ENCODE measurements at places on chromosomes 4 and X.

DNA sequence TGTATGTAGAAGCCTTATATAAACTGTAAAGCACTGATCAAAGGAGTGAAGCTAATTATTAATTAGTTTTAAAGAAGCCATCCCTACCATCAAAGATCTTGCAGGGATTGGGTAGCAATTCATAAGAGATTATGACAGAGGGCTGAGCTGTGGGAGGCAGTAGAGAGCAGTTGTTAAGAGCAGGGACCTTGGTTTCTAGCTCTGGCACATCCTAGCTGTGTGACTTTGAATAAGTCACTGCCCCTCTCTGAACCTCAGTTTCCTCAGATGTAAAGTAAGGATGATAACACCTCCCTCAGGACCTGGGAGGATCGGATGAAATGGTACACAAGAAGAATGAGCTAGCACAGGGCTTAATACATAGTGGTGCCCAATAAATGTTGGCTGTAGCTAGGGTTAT is 45.4 kb downstream of the APLN start:
- no peak for DNase-seq

DNA sequence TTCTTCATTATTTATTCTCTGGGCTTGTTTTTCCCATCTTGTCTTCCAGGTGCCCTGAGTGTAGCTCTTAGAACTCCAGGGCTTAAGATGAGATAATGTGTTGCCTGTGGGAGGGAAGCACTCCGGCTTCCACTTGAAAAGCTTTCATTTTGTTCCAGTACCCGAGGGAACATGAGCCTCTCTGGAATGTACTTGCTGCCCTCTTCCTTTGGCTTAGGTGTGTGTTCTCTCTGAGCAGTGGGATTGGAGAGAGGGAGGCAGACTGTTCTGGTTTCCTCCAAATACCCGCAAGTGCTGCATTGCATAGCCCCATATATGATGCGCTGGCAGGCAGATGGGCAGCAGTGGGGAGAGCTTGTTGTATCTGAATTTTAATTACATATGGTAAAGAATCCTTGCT is 861 bp upstream of the DTHD1 start:
- no peak for DNase-seq

DNA sequence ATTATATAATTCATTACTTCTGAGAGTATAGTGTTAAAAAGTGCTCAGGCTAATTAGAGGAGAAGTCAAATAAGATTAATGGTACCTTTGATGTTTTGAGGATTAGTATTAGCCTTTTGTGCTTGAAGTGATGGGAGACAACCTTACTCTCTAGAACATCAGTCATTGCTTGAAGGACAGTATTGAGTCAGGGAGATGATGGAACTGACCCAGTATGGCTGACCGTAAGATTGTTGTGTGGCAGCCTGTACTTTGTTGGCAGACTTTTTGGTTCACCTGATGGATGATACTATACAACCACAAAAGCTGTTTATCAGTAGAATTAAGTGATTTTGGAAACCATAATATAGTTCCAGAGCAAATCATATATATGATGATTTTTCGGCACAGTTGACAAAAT is 9.9 kb downstream of the OGT start:
- DNase-seq, result no peak

DNA sequence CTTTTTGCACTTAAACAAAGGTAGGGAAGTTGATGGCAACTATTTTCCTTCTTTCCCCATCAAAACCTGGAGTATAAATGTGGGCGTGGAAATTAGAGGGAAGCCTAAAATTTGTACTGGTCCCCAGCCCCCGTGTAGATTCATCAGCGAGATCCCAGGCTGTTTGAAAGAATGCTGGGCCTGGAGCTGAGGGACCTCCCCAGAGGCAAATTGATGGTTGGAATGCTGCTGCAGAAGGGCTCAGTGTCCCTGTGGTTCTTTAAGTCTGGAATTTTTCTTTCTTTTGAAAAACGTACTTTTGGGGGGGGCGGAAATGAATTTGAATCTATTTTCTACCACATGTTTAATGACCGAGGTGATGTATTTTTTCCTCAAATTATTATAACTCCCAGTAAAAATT is 197.2 kb downstream of the CBR4 start:
- no peak for DNase-seq

DNA sequence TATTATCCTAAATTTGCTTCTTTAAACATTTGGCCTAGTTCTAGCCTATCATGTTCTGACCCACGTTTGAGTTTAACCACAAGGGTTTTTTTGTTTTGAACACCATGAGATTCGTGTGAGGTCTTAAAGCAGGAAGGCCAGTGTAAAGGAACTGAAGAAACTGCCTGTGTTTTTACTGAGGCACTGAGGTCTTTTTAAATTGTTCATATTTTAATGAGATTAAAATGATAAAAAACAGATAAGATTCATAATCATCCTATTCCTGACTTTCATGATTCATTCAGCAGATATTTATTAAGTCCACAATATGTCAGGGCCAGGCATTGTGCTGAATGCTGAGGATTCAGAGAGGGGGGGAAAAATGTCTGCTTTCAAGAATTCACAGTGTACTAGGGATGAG is 3.2 kb downstream of the RPS6KA3 start:
- DNase-seq, result peak; percentile 40

GRCh38 chr4:49032440-49033161 is 46.5 kb downstream of the CWH43 start:
- no peak for DNase-seq

DNA sequence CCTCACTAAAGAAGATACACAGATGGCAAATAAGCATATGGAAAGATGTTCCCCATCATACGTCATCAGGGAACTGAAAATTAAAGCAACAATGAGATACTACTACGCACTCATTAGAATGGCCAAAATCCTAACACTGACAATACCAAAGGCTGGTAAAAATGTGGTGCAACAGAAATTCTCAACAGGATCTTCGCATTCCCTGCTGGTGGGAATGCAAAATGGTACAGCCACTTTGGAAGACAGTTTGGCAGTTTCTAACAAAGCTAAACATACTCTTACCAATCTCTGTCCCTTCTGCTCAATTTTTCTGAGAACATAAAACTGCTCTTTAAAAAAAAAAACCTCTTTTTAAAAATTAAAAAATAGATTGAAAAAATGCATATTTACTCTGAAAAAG is 300.2 kb downstream of the FBXW7 start:
- no peak for DNase-seq

DNA sequence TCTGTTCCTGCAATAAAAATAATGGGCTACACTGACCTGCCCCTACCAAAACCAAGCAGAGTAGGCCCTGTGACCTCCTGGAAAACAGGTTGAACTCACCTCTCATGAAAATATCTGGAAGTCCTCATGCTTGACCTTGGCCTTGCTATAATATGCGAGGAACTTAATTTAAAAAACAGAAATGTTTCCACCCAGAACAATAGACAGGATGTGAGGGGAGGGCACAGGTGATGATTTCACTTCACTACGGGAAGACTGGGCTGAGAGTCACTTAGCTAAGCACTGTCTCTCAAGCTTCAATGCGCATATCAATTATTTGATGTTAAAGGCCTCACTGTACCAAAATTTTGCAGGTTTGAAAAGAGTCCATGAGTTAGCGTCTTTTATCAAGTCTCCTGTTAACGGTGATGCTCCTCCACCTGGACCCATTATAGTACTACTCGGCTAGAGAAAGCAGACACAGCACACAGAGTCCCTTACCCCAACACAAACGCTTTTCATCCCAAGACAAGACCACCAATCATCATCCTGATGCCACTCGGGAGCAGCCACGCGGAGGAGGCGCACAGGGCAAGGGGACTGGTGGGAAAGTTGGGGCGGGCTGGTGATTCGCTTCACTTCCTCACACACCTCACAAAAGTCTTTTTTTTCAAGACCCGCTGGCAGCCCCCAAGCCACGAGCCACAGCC is 25.9 kb downstream of the ZNF721 start:
- peak; percentile 1 for DNase-seq

DNA sequence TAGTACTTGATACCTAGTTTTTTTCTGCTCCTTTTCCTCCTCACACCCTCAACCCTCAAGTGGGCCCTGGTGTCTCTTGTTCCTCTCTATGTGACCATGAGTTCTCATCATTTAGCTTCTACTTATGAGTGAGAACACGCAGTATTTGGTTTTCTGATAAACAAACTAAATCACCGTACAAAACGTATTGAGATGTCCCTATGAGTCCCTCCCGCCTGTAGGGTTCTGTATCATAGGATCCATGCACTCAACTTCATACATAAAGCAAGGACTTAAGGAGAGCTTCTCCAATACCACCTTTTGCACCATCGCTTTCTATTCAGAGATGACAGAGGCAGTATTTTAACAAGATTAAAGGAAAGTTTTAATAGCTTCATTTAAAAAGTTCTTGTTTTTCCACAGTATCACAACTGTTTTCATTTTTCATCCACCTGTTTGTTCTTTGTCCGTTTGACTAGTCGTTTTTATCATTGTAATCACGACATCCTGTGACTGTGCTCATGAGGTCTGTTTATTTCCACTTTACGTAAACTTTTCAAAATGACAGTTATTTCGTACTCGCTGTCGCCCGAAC is 457 bp upstream of the RAB9A start:
- no peak for DNase-seq

- DNase-seq, result no peak
Measured at GRCh38 chrX:97842468-97843199, 958.9 kb downstream of the RPA4 start.

DNA sequence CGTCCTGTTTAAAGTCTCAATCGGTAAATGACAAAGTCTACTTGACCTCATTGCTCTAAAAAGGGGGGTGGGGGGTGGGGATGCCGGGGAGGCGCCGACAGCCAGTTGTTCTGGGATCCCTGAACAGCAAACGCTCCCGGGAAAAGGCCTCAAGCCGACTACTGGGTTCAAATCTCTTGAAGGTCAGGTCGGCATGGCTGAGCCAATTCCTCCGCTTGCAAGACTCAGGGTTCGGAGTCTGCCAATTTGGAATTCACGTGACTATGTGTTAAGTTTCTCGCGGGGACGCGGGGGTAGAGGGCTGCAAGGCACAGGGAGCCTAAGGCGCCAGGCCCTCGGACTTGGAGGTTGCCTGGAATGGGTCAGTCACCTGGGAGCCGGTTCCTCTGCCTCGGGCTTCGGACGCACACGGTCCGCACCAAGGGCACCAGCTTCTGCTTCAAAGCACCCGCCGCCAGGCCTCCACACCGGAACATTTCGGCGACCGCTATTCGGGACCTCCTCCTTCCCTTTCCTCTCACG is 399 bp downstream of the AIFM1 start:
- peak; percentile 16 for DNase-seq

DNA sequence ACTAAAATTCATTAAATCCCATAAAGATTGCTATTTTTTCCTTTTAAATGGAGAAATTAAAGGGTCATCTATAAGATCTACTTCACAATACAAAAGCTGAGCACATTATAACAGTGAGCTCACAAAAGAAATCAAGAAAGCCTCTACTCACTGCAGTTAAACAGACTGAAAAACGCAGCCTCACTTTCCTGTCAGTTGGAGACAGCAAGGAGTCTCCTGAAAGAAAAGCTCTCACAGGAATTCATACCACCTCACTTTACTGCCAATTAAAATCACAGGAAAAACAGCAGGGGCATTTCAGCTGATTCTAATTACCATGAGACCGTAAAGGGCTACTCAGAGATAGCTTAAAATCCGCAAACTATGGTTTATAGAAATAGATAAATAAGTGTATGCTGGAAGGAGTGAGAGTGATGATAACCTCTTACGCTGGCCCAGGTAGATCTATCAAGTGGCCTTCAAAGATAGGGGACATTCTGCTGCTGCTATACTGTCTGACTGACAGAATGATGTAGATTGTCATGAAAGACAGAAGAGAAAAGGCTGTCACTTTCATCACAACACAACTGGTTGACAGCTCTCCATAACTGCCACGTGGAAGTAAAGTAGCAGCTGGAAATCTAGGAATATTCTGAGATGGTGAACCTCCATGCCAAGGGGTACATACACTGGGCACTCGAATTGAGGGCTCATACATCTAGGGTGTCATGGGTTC is 1333.7 kb upstream of the DIAPH2 start:
- no peak for DNase-seq

GRCh38 chr4:36269101-36269500 is 12.3 kb upstream of the DTHD1 start:
- DNase-seq, result peak; percentile 76

DNA sequence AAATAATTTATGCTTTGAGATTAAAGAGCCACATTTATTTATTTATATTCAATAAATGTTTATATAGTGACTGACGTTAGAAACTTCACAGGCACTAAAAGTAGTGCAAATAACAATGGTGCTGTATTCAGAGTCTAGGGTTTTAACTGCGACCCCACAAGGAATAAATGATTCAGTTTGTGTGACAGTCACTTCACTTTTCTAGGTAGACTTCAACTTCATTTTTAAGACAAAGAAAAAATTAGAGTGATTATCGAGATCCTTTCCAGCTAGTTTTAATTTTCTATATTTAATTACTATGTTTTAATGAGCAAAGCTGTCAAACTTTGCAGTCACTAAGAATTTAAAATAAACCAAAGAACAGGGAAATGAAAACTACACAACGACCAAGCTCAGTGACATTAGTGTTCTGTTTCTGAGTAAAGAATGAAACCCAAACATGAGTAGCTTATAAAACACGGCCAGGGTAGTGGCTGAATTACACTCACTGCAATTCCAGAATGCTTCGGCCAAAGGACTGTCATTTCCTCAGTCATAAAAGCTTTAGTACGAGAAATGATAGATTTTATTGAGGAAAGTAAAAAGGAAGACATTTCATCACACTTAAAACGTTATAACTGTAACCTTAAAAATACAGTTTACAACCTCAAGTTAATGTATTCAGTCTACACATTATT is 38.6 kb downstream of the ADGRA3 start:
- no peak for DNase-seq

DNA sequence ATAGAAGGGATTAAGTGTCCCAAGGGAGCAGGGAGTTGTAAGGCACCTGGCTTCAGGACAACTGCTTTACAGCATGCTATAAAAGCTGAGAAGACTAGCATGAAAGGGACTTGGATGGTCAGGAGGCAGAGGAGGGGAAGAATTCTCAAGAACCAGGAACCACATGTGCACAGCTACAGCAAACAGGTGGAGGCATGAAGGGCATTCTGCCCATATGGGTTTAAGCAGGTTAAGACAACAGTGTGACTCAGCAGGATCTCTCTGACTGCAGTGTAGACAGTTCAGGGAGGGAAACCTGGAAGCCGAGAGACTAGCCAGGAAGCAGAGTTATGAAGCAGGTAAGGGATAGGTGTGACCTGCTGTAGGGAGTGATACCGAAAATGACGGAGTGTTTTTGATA is 117.0 kb downstream of the DHRSX start:
- no peak for DNase-seq

GRCh38 chr4:13103382-13104015 is 380.6 kb downstream of the RAB28 start:
- DNase-seq, result no peak

GRCh38 chr4:26131711-26132110 is 189.1 kb upstream of the RBPJ start:
- DNase-seq, result peak; percentile 54

- no peak for DNase-seq
Measured at GRCh38 chrX:54180403-54180802, 2.7 kb downstream of the FAM120C start.

GRCh38 chr4:48526406-48526805 is 36.4 kb downstream of the ZAR1 start:
- no peak for DNase-seq

DNA sequence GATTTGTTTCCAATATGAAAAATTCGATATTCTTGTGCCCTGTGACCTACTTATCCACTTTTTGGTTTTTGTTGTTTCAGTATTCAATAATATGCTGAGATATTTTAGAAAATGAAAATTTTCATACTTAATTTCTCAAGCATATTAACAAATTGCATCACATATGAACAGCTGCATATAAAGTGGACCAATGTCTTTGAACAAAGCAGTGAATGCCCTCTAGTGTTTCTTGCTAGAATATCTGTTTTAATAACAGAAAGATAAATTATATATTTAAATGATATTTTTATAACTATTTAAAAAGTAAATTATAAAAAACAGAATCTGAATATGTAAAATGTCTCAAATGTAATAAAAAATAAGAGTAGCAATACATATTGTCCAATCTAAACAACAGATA is 31.7 kb upstream of the INTU start:
- DNase-seq, result no peak
